Tibial artery (tissue), 4 donors: ENCODE measurements at places on chromosomes 6 and 20.

DNA sequence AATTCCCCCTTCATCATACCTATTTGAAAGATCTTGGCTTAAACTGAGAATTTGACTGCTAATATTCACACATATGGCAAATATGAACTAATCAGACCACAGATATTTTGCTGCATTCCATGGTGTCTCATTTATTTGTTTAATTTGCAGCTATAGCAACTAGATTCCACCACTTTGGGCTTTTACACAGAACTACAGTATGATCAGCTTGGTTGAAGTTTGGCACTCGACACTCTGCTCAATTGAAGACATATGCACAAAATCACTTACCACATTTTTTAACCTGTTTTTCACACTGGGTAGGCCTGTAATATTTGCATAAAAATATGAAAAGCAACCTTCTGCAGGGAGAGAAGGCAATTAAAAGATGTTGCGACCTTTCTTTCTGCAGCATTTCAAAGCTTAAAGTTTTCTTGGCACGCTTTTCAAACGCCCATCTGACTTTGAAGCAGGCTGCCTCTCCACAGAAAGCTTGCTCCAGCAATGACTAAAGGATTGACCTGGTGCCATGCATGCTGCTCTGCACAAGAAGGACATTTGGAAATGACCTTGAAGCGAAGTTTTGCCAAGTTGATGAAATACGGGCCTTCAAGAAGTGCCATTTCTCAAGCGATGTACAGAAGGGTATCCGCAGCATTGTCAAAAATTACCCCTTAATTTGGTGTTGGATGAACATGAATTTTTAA is 126.7 kb downstream of the AIG1 start:
- no peak overlapping the region for H3K4me3 ChIP-seq
- H3K4me1 ChIP-seq, result no peaks in the 10 kb centered on the region

DNA sequence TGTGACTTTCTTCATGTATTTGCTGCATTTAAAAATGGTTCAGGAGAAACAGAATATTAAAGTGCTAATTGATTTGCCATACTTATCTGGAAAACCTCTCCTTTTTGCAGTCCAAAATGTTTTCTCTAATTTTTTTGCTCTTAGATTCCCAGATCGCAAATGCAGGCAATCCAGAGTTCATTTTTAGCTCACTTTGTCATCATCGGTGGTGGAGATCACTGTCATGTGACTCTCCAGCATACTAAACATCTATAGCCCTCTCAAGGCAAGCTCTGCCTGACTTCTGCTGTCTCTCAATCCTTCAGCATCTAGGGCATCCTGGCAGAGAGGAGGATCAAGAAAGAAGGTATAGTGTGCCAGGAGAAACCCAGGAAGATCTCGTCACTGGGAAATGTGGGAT is 24.8 kb downstream of the ABRACL start:
- no peaks in the 10 kb centered on the region for H3K27me3 ChIP-seq
- no peak overlapping the region for H3K4me3 ChIP-seq
- no peak overlapping the region for H3K27ac ChIP-seq
- no peak for DNase-seq
- no peaks in the 10 kb centered on the region for H3K36me3 ChIP-seq

DNA sequence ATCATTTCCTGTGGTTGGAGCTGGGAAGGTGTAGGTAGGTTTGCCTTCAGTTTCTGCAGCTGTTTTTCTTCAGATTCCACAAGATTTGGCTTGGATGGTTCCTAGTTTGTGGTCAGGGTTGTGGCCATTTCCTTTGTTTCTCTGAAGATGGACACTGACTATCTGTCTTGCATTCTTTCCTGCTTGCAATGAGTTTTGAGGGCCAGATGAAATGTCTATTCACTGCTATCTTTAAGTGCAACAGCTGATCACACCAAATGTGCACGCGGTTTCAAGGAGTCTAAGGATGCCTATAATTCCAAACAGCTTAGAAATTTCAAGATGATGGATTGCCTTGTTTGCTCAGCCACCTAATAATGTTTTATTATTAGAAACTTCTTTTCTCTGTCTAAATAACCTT is 28.4 kb downstream of the IL20RA start:
- H3K4me1 ChIP-seq, result no peaks in the 10 kb centered on the region
- no peak for DNase-seq
- H3K27me3 ChIP-seq, result peaks cover 9% of the 10 kb centered on the region
- H3K36me3 ChIP-seq, result no peaks in the 10 kb centered on the region
- no peak overlapping the region for H3K27ac ChIP-seq

GRCh38 chr6:28683945-28684538 is 158.4 kb downstream of the GPX5 start:
- H3K27ac ChIP-seq, result no peak overlapping the region
- H3K36me3 ChIP-seq, result no peaks in the 10 kb centered on the region
- no peak for DNase-seq

DNA sequence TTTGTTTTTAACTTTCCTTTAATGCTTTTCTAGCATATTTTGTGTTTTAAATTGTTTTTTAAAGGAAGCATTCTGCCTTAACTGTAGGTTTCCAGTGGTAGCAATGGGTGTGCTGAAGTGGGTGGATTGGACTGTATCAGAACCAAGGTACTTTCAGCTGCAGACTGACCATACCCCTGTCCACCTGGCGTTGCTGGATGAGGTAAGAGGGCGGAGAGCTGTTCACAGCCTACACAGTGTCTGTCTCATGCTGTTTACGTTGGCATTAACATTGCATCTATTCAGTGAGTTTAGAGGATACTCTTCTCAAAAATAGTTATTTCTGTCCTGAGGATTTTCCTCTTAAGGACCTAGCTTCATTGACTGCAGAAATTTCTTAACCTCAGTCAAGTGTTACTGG is 11.9 kb downstream of the NELFCD start:
- no peaks in the 10 kb centered on the region for H3K4me1 ChIP-seq
- H3K36me3 ChIP-seq, result peaks cover 87% of the 10 kb centered on the region
- H3K27me3 ChIP-seq, result no peaks in the 10 kb centered on the region
- H3K27ac ChIP-seq, result no peak overlapping the region
- H3K4me3 ChIP-seq, result no peak overlapping the region

GRCh38 chr6:6886886-6887285 is 220.9 kb upstream of the RREB1 start:
- no peak overlapping the region for H3K27ac ChIP-seq
- no peaks in the 10 kb centered on the region for H3K4me1 ChIP-seq
- H3K4me3 ChIP-seq, result no peak overlapping the region
- no peaks in the 10 kb centered on the region for H3K36me3 ChIP-seq
- no peak for DNase-seq

GRCh38 chr6:112579601-112580000 is 232.5 kb downstream of the RFPL4B start:
- H3K27ac ChIP-seq, result no peak overlapping the region
- no peak for DNase-seq
- H3K36me3 ChIP-seq, result no peaks in the 10 kb centered on the region

DNA sequence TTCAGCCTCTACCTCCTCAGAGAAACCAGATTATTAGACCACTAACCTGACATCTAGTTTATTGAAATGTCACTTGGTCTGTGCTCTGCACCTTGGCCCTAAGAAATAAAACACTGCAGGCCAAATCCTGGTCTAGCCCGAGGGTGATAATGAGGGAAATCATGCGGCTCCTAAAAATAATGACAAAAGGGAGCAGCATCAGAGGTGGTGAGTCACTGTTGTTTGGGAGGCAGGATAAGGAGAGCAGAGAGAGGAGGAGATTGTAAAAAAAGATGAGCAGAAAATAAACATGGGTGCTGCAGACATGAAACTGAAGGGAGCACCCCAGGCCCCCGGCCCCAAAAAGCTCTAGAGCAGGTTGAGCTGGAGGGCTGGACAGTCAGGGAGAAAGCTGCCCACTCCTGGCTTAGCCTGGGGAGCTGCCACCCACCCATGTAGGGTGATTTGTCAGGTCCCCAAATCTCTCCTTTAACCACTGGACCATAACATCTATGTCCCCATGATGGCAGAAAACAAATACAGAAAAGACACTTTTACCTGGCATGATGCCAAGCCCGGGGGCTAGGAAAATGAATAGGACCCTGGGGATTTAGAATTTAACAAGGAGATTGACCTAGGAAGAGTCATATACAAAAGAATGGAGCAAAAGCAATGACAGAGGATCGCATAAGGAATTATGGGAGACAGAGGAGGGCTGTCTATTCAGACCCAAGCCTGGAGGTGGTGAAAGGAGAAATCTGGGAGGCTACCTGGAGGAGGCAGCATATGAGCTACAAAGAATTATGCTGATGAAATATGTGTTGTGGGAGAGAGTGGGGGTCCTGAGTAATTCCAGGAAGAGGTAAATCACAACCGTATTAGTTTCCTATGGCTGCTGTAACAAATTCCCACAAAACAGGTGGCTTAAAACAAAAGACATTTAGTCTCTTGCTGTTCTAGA is 103.7 kb downstream of the SNAP25 start:
- H3K27ac ChIP-seq, result no peak overlapping the region
- no peaks in the 10 kb centered on the region for H3K36me3 ChIP-seq
- no peak for DNase-seq
- H3K4me1 ChIP-seq, result peaks cover 3% of the 10 kb centered on the region
- H3K4me3 ChIP-seq, result no peak overlapping the region

DNA sequence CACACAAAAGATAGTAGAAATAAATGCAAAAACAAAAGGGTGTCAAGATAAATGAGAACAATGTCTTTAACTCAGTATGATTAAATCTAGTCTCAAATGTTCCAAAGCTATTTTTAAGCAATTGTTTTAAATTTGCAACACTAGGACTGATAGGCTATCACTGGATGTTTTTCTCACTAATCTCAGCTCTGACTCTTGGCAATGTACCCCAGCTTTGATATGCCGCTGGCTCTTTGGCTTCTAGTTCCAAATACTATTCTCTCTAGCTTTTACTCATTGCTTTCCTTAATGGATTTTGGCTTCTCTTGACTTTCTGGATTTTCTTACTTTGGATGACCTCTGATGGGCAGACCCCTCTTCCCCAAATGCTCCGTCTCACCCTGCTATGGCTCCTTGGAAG is 116.0 kb upstream of the SLC35B3 start:
- no peaks in the 10 kb centered on the region for H3K27me3 ChIP-seq
- DNase-seq, result no peak
- H3K4me1 ChIP-seq, result no peaks in the 10 kb centered on the region
- no peak overlapping the region for H3K4me3 ChIP-seq

- H3K27me3 ChIP-seq, result no peaks in the 10 kb centered on the region
- no peaks in the 10 kb centered on the region for H3K36me3 ChIP-seq
- no peak for DNase-seq
- no peaks in the 10 kb centered on the region for H3K4me1 ChIP-seq
Measured at GRCh38 chr20:62644802-62645496, 2.6 kb downstream of the SLCO4A1 start.

GRCh38 chr6:96923871-96924493 is 546 bp upstream of the KLHL32 start:
- no peaks in the 10 kb centered on the region for H3K27me3 ChIP-seq
- peak overlapping the region; percentile 82 for H3K27ac ChIP-seq
- no peaks in the 10 kb centered on the region for H3K36me3 ChIP-seq
- no peaks in the 10 kb centered on the region for H3K4me1 ChIP-seq

DNA sequence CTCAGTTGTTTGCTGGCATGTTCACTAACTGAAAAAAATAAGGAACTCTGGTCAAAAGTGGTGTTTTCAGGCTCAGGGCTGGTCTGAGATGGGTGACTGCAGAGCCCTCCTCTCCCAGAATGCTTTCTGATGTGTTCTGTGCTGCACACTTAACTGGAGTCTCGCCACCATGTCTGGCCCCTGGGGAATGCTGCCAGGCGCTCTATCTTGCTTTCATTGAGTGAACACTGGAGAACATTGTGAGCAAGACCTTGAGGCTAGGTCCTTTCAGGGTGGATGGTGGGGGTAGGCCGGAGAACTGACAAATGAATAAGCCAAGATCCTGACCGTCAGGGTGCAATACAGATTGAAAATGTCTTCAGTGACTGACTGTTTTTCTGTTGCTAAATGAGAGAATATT is 19.5 kb downstream of the PANK2 start:
- no peak for DNase-seq
- H3K4me3 ChIP-seq, result no peak overlapping the region
- H3K27me3 ChIP-seq, result no peaks in the 10 kb centered on the region
- H3K27ac ChIP-seq, result no peak overlapping the region
- peaks cover 50% of the 10 kb centered on the region for H3K36me3 ChIP-seq

DNA sequence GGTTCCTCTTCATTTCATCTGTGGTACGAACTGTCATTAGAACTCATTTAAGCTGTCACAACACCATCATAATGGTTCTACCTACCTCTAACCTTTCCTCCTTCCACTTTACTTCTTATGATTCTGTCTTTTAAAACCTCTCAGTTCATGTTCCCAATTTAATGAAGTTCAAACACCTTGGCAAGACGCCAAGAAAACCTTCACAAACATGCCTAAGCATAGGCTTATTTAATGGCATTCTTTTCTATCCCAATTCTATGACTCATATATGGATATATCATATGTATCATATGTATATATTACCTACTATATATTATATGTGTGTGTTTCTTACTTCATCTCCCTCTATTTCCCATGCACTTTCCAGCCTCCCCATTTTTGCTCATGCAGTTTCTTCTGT is 283.4 kb upstream of the TBX18 start:
- H3K27ac ChIP-seq, result no peak overlapping the region
- H3K36me3 ChIP-seq, result no peaks in the 10 kb centered on the region
- H3K4me3 ChIP-seq, result no peak overlapping the region
- H3K27me3 ChIP-seq, result no peaks in the 10 kb centered on the region

DNA sequence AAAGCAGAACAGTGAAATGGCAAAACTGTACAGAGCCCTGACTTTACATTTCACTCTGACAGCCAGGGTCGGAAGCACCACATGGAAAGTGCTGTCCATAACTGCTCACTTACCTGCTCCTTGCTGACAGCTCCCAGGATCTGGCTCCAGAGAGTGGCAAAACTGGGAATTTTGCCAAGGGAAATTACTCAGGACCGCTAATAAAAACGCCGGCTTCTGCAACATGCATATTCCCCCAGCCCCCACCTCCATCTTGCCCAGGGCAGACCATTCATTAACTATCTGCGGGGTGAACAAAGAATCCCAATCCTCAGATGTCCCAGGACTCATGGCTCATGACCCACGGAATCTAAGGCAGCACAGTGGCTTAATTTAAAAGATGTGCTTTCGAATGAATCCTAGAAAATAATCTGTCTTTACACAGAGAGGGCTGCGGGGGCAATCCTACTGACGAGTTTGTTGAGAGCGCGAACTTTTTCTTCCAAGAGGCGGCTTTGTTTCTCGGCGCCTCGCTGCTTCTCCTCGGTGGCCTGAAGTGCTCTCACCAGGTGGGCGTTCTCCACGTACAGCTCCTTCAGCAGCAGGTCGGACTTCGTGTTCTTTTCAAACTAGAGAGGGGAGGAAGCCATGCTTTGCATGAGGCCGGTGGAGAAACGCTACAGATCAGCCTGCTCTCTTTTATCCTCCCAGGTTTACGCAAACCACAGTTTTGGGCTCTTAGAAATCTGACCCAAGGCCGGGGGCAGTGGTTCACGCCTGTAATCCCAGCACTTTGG is 45.8 kb downstream of the GINS1 start:
- H3K27me3 ChIP-seq, result no peaks in the 10 kb centered on the region
- H3K27ac ChIP-seq, result no peak overlapping the region
- no peak overlapping the region for H3K4me3 ChIP-seq
- no peak for DNase-seq

GRCh38 chr6:53328375-53328774 is 20.4 kb downstream of the ELOVL5 start:
- peak overlapping the region; percentile 36 for H3K27ac ChIP-seq
- no peaks in the 10 kb centered on the region for H3K4me1 ChIP-seq
- no peaks in the 10 kb centered on the region for H3K36me3 ChIP-seq
- DNase-seq, result no peak
